ENCODE measurements at places on chromosomes 12 and 14.

DNA sequence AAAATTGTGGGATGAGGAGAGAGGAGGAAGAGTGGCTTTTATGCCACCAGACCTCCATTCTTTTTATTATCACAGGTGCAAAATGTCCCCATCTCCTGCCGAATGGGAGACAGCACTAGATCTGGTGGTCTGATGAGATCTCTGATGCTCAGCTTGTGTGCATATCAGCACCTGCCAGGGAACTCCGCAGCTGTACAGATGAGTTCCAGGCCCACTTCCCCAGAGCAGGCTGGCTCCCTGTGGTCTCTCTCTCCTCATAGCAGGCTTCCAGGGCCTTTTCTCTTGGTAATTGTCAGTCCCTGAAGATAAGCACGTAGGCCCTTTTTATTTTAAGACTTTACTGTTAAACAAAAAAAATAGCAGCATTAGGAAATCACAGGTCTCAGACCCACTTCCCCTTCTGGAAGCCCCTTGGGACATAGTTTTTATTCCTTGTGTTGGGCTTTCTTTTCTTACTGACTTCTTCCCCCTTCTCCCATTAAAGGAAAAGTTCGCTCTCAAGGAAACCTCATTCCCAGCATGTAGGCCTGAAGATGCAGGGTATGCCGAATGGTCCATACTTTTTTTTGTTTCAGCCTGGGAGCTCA lies 4.5 kb upstream of the TBC1D30 start:
- no peak for DNase-seq

DNA sequence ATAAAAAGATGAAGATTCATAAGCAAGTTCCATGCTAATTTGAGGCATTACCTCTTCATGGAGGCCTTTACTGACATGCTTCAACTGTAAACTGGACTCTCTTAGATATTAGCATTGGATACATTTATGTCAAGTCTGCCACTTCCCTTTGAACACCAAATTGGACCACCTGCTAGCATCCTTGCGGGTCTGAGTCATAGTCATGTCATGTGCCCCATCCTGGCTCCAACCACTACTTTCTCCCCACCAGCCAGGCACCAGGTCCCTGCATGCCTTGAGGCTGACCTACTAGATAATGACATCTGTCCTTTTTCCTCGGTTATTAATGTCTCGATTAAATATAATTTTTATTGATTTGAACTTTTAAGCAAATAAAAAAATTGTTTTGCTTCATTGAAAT lies 32.9 kb upstream of the EEA1 start:
- DNase-seq: no peak

DNA sequence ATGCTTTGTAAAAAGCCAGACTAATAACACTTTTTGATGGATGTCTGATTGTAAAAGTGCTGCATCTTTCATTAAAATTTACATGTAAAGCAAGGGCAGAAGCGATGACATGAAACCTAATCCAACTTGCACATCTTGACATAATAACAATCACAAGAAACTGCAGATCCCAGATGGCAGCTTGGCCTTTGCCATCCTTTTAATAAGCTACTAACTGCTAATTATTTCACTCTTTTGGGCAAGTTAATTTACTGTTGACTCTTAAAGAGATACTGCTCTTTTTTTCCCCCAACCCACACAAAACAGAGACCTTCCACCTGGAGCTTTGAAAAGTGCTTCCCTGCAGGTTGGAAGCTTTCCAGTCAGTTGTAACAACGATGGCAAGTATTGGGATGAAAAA lies 137.5 kb downstream of the NRXN3 start:
- no peak for DNase-seq

DNA sequence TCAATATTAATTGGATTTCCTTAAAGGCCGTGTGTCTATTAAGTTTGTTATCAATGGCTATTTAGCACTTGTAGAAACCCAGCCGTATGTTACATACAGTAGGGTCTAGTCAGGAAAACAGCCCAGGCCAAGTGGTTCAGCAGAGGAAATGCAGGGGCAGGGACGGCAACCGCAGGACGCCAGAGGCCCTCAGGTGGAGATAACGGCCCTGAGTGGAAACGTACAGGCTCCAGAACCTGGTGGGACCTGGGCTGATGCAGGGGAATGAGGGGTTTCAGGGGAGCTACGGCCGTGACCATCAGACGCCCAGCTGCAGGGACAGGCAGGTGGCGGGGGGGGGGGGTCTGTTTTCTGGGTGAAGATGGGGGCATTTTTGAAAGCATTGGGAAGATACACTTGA lies 3.7 kb upstream of the ANKLE2 start:
- DNase-seq: no peak

Measured in NCI-H526 (cell line).